Transverse colon (tissue), 4 donors: ENCODE measurements at places on chromosomes 16 and 17. TPM values are rescaled to one million over a fixed set of nuclear protein-coding genes. Genes with fewer than 3 reads are reported as not detected.

Gene ICAM2
- total RNA-seq: 6.4 TPM

Gene ZACN
- total RNA-seq: 0.40 TPM

Gene VTN
- not detected for total RNA-seq

Gene AKTIP
- 37.0 TPM for total RNA-seq

Gene TMEM107
- 74.6 TPM for total RNA-seq

Gene FSCN2
- 2.3 TPM for total RNA-seq

Gene CTF1
- total RNA-seq: not detected

Gene CAPNS2
- not detected for total RNA-seq

Gene GDPD3
- total RNA-seq: 29.9 TPM

Gene TMEM238L
- total RNA-seq: 38.4 TPM

Gene NSMCE1
- 6.2 TPM for total RNA-seq

Gene EIF3CL
- total RNA-seq: 211 TPM

Gene LRRC37A
- total RNA-seq: 1.1 TPM

Gene ZSWIM7
- 18.0 TPM for total RNA-seq

Gene SNAI3
- 2.9 TPM for total RNA-seq

Gene SCIMP
- 2.6 TPM for total RNA-seq

Gene SLC9A5
- total RNA-seq: 1.6 TPM

Gene NATD1
- total RNA-seq: 1.4 TPM

Gene DOC2A
- total RNA-seq: 9.8 TPM

Gene MT1H
- 3.0 TPM for total RNA-seq

Gene GGT6
- 308 TPM for total RNA-seq

Gene KRTAP2-2
- not detected for total RNA-seq
